ENCODE measurements at places on chromosomes 5 and 9. TPM values are rescaled to one million over a fixed set of nuclear protein-coding genes. Genes with fewer than 3 reads are reported as not detected.

The SPATA31C1 gene
- total RNA-seq, result not detected

GRCh38 chr9:121898856-121899255 is 194.3 kb downstream of the TTLL11 start:
- no peak for DNase-seq

DNA sequence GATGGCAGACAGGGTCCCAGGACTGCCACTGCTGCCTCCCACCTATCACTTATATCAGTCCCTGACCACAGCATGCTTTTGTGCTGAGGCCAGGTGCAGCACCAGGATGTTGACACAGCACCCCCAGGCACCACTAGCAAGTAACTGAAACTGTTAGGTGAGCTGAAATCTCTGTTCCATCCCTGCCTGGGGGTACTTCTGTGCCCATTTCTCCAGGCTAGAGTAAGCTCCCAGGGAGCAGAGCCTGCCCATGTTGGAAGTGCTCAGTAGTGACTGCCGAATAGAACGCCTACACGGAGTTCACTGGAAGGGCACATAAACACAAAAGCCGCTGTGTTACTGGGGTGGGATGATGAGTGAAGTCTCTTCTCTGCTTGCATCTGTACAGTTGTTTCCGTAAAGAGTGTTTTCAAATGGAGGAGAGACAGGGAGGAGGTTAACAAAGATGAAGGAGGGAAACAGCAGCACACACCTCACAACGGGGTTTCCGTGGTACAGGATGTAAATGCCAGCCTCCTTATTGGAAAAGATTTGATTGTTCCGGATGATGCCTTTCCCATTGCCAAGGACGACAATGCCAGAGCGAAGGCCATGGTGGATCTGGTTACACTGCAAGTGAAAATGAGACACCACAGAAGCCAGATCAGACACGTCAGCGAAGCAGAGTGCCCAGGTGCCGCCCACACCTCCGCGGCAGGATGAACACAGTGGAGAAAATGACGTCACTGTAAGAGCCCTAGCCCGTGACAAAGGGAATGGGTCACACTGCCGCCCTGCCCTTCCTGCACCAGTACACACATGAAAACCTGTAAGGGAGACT is 43.1 kb downstream of the POLR1E start:
- DNase-seq, result peak; percentile 45

DNA sequence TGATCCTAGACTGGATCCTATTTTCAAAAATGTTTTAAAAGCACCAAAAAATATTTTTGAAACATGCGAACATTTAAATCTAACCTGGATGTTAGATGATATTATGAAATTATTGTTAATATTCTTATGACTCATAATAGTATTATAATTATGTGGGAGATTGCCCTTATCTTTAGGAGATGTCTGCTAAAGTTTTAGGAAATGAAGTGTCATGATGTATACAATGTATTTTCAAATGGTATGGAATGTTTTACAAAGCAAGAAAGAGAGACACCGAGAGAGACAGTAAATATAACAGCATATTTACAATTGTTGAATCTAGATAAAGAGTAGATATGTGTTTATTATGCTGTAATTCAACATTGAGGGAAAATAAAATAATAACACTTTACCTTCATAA is 455.9 kb downstream of the ACTL7B start:
- no peak for DNase-seq

The OBP2B gene
- total RNA-seq, result not detected

The TGFBI gene
- total RNA-seq, result not detected

DNA sequence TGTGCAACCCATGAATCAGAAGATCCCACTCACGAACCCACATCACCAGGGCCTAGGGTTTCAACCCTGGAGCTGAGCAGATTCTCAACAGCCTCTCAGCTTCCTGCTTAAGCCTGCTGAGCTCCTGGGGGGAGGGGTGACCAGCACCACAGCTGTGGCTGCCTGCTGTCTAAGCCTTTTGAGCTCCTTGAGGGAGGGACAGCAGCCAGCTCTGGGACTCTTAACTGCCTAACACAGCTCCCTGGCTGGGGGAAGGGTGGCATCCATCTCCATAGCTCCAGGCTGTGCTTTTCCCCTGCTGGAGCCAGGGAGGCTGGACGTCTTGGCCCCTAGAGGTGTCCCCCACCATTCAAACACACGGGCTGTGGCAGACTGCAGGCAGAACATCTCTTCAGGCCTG is 250.3 kb downstream of the DMAC1 start:
- no peak for DNase-seq

The FCN2 gene
- not detected for total RNA-seq

DNA sequence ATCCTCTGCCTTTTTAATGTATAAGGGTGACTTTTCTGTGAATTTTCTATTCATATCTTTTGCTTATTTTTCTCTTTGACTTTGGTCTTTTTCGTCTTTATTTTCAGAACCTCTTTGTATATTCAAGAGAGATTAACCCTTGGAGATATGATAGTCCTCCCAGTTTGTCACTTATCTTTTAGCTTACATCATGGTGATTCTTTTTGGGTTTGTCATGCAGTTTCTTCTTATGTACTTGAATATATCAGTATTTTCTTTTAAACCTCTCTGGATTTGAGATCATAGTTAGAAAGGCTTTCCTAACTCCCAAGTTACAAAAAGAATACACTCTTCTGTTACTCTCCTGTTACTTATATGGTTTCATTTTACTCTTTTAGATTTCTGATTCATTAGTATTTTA is 27.5 kb upstream of the GPR21 start:
- DNase-seq, result no peak

GRCh38 chr9:133792721-133793470 is 54.7 kb upstream of the SARDH start:
- DNase-seq, result peak; percentile 60

The SHOC1 gene
- not detected for total RNA-seq

All from activated CD8-positive, alpha-beta T cell treated with anti-CD3 and anti-CD28 coated beads, Interleukin-2, amount 10 ng/mL, durations not matched to agents 7 days and 5 days (primary cell).